ENCODE measurements at places on chromosomes 6 and 20.
A peak's percentile ranks its signal among the peaks of the same experiment; 100 is the strongest.

GRCh38 chr20:62908971-62909791, 17.1 kb downstream of the DIDO1 start:
- DNase-seq: no peak

DNA sequence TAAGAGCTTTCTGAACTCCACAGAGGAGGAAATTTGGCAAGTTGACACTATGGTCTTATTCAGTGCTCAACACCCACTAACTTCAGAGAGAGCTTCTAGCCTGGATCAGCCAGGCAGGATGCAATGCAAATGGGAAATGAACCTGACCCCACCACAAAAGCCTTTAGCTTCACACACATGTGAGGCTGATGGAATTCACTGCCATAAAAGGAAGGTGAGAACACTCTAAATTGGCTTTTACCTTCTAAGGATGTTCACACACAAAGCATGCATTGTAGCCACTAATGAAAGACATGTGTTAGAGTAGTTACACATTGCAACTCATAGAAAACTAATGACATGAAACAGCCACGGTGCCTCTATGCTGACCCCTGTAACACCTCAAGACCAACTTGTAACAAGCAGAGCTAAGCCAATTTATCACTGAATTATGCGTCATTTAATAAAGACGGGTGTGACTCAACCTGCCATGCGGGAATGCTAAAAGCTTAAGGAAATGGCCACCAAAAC, 262.1 kb downstream of the HACE1 start:
- no peak for DNase-seq

- no peak for DNase-seq
These were observed 217.8 kb downstream of the MAFB start for GRCh38 chr20:40471261-40471629.

DNA sequence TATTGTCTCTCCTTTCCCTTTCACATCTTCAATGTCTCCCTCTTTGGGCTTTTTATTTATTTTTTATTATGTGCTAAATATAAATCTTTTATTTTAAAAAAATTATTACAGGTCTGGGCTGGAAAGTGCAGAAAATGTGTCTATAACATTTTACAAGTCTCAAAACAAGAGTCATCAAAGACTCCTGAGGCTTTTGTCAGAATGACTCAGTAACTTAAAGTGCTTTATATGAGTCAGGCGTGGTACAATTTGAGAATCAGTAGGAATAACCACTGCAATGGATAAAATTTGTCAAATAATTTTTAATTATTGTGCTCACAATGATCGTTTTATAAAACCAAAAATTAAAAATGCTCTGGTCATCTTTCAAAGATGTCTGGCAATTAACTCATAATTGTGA, 193.9 kb downstream of the MMUT start:
- DNase-seq: no peak

DNA sequence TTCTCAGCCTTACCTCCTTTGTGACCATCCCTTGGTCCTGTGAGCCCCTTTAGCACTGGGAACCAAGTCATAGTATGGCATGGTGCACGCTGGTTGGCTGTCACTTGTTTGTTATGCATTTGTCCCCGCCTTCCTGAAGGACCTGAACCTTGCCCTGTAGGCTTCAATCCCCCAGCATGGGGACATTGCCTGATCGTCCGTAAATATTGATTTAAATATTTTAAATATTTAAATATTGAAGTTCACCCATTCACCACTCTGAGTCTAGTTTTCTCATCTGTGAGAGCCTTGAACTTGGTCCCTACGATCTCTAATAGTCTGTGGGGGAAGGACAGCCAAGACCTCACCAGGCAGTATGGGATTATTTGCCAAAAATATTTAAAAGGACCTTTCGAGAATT, 23.8 kb upstream of the PREX1 start:
- no peak for DNase-seq

GRCh38 chr20:6122873-6123648, at the start of gene FERMT1:
Gene FERMT1, minus strand, starts transcription at chr20:6123030. Its CDS starts 3,476 bp downstream, at chr20:6119554.
- DNase-seq: no peak

DNA sequence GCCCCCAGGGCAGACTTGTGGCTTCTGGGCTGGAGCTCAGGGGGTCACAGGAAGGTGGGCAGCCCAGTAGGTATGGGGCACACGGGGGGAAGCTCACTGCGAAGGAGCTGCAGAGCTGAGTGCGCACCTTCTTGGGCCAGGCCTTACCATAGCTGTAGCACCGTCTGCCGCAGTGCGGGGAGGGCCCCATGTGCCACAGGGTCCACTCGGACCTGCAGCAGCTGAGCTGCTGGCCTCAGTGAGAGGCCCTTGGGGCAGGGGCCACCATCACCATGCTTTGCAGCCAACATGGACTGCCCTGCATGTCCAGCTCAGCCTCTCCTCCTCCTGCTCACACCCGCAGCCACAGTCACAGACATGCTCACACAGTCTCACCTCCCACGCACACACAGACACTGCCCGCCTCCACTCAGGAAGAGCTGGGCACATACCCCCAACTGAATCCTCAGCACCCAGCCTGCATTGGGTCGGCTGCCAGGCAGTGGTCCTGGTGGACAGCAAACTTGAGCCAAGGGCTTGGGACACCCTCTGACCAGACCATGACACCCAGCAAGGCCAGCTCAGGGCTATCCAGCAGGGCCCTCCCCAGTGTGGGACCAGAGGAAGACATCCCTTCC, 35.3 kb downstream of the YTHDF1 start:
- no peak for DNase-seq

GRCh38 chr6:13303668-13304017, 24.7 kb downstream of the TBC1D7 start:
- no peak for DNase-seq

- no peak for DNase-seq
These were observed 240 bp downstream of the FOXQ1 start for GRCh38 chr6:1312203-1312472.

DNA sequence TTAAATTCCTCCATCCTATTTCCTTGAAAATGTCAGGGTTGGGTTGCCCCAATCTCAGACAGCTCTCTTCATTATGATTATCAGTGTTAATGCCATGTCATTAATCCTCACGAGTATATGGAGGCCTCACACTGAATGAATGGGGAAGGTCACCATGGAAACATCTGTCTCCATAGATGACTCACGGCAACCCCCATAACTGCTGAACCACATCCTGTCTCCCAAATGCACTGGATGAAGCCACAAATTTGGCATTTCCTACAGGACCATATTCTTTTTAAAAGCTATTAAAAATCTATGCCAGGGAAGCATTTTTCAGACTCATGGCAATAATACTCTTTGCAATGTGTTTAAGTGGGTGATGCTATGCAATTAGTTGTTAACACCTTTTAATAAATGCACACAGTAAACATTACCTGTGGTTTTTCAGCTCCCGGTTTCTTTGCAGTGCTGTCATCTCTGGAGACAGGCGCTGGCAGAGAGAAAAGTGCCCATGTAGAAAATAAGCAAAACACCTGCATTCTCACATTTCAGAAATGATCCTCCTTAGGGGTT, 80.1 kb upstream of the PTPRK start:
- DNase-seq: peak; percentile 64

DNA sequence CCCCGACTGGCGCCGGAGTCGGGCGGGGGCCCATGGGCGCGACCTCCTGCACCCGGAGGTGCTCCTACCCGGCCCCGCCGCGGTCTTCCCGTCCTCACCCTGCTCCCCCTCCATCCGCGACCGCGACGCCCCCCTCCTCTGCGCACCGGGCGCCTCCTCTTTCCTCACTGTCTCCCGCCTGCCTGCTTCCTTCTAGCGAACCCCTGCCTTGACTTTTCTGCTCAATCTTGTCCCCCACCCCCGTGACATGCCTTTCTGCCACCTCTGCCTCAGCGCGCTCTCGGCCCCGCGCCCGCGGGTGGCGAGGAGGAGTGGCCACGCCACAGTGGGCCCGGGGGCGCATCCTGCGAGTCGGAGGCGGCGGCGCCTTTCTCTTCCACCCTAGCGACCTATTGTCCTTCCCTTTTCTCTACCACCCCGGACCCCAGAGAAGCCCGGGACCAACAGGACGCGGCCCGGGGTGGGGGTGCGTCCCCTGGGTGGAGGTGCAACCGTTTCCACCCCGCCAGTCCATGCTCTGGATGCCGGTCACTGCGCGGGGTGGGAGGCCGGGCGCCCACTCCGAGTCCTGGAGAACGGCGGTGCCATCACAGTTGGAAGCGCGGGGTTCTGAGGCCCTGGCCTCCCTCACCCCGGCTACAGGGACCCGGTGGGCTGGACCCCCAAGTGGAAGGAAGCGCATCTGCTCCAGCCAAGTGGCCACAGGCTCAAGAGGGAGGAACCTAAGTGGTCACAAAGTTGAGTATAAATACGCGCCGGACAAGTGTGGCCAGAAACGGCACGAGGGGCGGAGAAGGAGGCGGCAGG, 2.0 kb downstream of the PDE10A start:
- DNase-seq: no peak

- no peak for DNase-seq
These were observed 7.6 kb upstream of the KCNK16 start for GRCh38 chr6:39330057-39330456.

DNA sequence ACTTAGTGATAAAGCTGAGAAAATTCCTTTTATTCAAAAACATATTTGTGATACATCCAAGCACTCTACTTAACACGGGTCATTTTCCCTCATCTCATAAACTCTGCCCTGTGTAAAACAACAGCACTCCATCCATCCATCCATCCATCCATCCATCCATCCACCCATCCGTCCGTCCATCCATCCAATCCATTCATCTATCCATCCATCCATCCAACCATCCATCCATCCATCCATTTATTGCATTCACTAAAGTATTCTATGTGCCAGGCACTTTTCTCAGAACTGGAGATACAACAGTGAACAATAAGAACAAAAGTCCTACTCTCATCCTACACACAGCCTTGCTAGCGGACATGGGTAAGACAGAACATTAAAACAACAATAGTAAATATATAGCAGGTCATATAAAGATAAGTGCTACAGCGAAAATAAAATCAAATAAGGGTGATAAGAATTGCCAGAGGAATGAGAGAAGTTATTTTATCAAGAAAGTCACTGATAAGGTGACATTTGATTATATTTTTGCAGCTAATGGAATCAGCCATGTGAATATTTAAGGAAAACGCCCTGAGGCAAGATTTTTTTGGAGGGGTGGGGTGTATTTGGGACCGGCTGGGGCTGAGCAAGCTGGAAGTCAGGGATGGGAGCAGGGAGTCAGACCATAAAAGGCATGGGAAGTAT, 78.2 kb downstream of the ADAT2 start:
- no peak for DNase-seq

GRCh38 chr20:52621401-52621800, 350.8 kb upstream of the TSHZ2 start:
- DNase-seq: no peak

DNA sequence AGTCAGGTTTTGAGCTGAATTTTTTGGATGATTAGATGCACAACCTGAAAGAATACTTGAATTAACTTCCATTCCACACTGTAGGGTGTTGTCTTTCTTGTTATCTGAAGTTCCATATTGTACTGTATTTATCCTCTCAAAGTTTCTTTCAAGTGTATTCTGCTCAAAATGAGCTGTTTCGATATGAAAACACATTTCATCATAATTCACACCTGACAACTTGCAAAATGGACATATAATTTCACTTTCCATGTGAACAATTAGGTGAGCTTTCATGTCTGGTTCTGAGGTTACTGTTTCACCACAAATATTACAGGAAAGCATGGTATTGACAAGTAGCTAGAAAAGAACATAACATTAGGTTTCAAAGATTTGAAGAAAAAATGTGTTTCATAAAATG, 1.7 kb downstream of the ZUP1 start:
- DNase-seq: no peak

- no peak for DNase-seq
These were observed 198.5 kb upstream of the BTBD3 start for GRCh38 chr20:11719153-11719552.

- DNase-seq: no peak
These were observed 116.2 kb upstream of the SNX9 start for GRCh38 chr6:157706883-157707282.

GRCh38 chr6:558959-559358, 97.9 kb downstream of the HUS1B start:
- DNase-seq: no peak

GRCh38 chr20:18633411-18633810, 45.6 kb downstream of the DTD1 start:
- DNase-seq: no peak

DNA sequence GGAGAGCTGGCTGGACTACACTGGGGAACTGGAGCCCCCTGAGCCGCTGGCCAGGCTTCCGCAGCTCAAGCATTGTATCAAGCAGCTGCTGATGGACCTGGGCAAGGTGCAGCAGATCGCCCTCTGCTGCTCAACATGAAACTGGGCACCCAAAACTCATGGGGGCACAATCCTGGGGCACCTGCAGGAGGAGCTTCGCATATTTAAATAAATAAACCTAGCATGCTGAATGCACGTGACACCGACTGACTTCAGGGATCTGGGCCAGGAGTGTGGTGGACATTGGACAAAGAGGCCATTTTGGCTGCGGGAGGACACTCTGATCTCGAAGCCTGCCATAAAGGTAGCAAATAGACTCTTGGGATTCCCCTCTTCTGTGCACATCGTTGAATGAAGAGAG, 6.8 kb downstream of the SCAND1 start:
- DNase-seq: no peak
